GM12878 (cell line): ENCODE measurements at places on chromosomes 1 and 21. TPM values are rescaled to one million over a fixed set of nuclear protein-coding genes. Genes with fewer than 3 reads are reported as not detected.

- DNase-seq: no peak
Observed at GRCh38 chr1:244388961-244389360, 62.7 kb downstream of the ADSS2 start.

DNA sequence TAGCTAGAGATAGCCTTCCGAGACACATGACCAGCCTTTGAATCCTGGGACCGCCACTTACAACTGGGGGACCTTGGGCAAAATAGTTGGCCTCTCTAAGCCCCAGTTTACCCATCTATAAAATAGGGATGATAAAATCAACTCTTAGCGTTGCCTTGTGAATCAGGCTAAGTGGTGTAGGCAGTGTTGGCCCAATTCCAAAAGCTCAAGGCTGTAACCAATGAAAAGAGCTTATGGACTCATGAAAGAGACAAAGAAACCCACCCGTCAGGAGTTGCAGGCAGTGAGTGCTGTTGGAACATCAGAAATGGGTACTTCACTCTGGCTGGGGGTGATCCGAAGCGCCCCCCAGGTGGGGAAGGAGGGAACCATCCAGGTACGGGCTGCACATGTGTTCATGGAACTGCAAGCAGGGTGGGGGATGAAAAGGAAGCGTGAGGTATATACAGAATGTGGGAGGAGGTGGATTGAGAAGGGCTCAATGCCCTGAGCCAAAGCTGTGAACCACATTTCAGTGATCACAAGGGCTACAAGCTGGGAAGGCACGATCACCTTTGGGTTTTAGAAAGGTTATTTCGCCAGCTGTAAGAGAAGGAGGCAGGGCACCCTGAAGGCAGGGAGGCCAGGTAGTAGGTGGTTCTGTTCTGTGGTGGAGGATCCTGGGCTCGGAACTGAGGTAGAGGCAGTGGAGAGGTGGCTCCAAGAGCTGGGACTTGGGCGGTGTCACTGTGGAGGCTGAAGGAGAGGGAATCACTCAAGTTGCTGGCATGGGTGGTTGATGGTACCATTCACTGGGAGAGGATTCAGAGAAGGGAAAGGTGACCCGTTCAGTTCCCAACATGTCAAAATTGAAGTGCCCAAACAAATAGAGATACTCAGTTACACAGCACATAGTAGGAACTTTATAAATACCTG, 11.4 kb upstream of the KIAA1614 start:
- no peak for DNase-seq

GRCh38 chr1:110164725-110165350, 14.5 kb downstream of the SLC6A17 start:
- DNase-seq: no peak

DNA sequence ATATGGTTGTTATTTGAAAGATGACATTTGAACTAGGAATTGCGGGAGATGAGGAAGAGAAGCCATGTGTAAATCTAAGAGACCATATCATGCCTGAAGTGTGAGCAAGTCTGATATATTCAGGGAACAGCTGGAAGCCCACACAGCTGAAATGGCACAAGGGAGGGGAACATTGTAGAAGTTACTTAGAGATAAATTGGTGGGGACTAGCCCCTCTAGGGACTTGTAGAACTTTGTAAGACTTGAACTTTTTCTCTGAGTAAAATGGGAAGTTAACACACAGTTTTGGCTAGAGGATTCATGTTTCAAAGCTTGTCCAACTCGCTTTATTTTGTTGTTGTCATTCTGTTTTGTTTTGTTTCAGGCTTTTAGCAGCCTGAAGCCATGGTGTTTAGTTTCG, 216.4 kb downstream of the FMN2 start:
- DNase-seq: no peak

GRCh38 chr1:75170981-75171380, 36.8 kb downstream of the LHX8 start:
- DNase-seq: no peak

The SPATA21 gene
- 0.05 TPM in 2 replicates for total RNA-seq

The OR2L3 gene
- not detected in 2 replicates for total RNA-seq

The ACTL8 gene
- not detected in 2 replicates for total RNA-seq

The TENT5C gene
- total RNA-seq: 1.4 and 1.6 TPM in 2 replicates
